ENCODE measurements at places on chromosomes 3 and 15.

DNA sequence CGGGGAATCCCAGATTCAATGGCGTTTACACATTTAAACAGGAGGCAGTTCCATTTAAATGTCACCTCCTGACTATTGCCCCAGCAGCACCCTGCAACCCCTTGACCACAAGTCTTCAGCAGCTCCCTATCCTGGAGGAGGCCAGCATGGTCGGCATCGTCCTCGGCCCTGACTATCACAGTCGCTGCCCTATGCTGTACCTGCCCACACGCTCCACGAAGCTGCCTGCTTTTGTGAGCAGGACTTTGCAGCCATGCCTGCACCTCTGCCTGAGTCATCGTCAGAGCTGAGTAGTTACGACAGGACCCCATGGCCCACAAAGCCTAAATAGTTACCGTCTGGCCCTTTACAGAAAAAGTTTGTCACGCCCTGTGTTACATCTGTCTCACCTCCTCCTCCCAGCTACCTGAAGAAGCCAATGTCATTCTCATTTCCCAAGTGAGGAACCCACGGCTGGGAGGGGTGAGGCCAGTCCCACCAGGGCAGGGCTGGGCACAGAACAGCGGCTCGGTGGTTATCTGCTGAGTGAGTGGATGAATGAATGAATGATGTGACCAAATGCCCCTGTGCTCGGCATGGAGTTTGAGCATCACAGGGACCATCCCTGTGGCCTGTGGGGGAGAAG is 47.8 kb upstream of the IQSEC1 start:
- DNase-seq = no peak

- DNase-seq = no peak
Observed at GRCh38 chr15:48085591-48085930, 35.2 kb upstream of the SLC24A5 start.

DNA sequence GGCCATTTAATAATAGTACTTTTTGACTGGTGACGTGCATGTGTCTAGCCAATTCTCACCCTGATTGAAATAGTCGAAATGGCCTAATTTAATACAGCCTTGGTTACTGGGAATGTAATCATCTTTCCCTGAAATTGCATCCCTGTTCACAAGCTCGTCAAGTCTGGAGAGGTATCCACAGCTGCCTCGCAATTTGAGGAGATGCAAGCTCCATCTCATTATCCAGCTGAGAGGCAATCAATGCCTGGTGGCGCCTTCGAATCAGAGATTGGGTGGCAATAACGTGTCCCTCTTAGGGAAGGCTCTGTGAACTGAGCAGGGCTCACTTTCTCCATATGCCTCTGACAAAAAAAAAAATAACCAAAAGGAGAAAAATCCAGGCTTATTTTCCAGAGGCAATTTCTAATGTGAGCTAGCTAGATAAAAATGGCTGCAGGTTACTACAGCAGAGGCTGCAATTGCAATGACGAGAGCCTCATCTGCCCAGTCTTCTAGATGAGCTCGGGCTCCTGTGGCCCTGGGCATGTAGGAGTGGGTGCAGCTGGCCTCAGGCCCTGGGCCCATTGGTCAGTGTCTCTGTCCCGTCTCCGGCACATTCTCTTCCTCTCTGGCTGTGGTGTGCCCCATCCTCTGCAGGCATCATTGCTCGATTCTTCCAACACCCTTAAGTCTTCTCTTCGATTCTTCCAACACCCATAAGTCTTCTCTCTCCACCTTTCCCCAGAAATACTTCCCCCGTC is 487.5 kb downstream of the GABRG3 start:
- DNase-seq = no peak

GRCh38 chr3:123021388-123021787 is 6.2 kb downstream of the SEMA5B start:
- DNase-seq = no peak

DNA sequence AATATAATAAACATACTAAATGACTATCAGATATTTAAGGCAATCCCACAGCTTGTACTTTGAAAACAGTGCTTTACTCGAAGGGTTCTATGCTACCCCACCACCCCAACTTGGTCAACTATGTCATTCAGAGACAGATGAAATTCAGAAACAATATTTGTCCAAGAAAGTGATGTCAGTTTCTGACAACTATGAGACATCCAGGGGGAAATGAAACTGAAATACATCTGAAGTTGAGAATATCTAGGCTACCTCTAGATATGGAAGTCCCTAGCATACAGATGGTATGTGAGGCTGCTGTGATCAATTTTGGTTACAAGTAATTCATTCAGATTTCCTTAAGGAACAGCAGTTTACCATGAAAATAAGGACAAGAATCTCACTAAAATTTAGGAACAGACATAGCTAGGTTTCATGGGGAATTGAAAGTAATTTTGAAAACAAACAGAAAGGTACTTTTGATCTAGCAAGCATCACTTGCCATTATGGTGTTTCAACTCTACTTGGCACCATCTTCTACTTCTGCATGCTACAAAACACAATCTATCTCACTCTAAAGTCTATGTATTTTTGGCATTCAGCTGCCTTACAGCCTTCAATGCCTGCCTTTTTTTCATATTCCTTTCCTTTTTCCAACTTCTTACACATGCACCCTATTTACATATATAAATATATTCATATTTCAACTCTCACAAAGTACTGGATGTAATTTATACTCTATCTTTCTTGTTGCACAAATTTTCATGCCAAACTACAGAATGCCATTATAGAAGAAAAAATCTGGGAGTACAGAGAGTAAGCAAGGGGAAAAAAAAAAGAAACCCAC is 21.7 kb downstream of the ATG3 start:
- DNase-seq = no peak

- DNase-seq = no peak
Observed at GRCh38 chr3:60228823-60229222, 1022.4 kb downstream of the FHIT start.

GRCh38 chr3:138459619-138460535 is 25.5 kb downstream of the ESYT3 start:
- DNase-seq = no peak

DNA sequence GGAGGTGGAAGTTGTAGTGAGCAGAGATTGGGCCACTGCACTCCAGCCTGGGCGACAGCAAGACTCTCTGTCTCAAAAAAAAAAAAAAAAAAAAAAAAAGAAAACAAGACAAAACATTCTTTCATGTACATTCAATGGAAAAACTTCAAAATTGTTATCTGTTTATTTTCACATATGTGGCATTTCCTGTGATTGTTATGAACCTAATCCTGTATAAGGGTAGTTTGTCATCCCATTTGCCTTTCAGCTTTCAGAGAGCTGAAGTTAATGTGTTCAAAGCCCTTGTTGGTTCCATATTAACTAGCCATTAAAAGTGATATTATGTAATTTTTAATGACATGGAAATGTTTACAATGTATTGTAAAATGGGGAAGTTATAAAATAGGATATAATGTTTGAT is 17.3 kb upstream of the NCK1 start:
- DNase-seq = no peak

DNA sequence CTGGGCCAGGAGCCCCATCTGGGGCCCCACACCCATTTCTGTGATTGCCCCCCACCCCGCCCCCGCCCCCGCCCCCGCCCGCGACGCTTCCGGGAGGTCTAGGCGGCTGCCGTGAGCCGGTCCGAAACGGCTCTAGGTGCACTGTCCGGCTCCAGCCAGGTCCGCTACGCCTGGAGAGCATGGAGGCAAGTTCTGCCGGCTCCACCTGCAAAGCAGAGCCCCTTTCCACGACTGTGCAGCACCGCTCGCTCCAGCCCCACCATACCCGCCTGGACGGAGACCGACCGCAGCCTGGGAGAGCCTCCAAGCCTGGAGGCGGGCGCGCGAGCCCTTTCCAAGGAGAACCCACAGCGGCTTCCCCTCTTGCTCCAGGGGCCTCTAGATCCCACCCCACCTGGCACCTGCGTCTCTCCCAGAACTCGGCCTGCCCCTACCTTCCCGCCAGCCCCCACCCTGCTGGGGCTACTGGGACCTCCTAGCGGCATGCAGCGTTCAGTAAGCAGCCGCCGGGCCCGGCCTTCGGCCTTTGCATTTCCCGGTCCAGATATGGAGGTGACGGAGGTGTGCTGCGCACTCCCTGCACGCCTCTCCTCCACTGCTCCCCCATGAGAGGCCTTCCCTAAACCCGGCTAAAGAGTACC is 66.2 kb downstream of the KLF13 start:
- no peak for DNase-seq

DNA sequence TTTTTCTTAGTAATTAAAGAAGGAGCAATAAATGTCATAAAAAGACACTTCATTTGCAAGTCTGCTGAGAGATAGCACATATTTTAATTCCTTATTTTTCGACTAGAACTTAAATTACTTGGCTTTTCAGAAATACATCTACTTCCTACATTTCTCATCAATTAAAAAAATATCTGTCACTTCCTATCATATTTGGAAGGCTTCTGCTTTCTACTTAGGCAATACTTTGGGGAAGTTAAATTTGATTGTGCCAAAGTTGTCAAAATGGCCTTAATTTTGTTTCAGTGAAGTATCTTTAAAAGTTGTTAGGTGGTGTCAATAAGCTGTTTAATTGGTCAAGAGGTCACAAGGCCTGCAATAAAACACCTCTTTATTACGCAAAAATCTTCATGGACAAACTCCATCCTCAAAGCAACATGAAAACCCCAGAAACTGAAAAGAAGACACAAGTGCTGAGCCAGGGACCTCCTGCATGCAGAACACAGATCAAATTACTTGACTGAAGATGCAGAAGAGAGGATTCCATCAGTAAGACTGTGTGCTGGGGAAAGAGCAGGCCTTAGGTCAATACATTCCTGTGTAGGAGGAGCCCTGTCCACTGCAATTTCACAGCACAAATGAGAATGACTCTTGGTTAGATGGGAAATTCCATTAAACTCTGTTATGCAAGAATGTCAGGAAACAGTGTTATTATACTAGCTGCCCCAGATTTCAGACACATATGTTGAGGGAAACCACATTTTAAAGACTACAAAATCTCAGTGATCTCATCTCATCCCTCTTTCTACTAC is 48.0 kb upstream of the FSTL1 start:
- DNase-seq = no peak

GRCh38 chr3:120689395-120689794 is 7.4 kb upstream of the HGD start:
- DNase-seq = no peak

GRCh38 chr3:50133283-50133615 is 21.9 kb upstream of the SEMA3F start:
- no peak for DNase-seq

DNA sequence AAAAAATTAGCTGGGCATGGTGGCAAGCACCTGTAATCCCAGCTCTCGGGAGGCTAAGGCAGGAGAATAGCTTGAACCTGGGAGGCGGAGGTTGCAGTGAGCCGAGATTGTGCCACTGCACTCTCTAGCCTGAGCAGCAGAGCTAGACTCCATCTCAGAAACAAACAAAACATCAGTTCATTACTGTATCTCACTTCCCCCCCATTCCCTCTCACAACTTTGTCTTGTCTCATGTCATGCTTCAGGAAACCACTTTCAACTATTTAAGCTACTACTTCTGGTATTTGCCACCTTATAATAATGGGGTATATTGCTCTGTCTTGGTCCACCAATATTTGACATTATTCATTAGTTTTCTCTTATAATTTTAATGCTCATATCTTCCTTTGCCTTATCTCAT is 26.2 kb downstream of the PIK3CA start:
- no peak for DNase-seq

DNA sequence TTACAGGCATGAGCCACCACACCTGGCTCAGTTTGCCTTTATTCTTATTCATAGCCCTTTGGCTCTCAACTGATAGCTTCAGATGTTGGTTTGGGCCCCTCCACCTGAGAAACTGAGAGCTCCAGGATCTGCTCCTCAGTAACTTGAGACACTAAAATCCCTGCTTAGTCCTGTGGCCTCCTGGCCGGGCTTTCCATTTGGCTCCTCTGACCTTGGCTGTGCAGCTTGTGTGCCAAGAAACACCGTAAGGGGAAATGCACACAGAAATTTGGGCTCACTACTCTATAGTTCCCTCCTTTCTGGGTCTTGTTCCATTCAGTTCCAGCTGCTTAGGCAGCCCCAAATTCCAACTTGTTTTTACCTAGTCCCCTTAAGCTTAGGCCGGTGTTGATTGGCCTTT is 24.9 kb downstream of the NIPA2 start:
- no peak for DNase-seq

GRCh38 chr3:37475435-37475834 is 301.1 kb upstream of the LRRFIP2 start:
- no peak for DNase-seq
